ENCODE measurements at places on chromosomes 3 and 15.

GRCh38 chr3:102449341-102449740, 14.5 kb downstream of the ZPLD1 start:
- DNase-seq: no peak

DNA sequence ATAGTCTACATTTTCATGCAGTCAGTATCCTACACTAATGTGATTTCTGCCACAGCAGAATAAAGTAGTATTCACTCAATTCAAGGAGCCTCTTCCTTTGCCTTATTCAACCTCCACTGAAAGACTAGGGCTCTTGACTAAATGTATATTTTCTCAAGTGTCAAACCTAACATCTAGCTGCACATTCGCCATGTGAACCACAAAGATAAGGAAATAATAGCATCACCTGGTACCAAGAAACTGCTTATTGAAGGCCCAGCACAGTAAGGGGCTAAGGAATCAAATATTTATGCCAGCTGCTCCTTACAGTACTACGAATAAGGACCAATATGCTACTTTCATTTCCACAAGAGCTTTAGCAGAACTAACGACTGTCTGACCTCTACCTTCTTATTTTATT, 1.3 kb downstream of the SRP14 start:
- no peak for DNase-seq

DNA sequence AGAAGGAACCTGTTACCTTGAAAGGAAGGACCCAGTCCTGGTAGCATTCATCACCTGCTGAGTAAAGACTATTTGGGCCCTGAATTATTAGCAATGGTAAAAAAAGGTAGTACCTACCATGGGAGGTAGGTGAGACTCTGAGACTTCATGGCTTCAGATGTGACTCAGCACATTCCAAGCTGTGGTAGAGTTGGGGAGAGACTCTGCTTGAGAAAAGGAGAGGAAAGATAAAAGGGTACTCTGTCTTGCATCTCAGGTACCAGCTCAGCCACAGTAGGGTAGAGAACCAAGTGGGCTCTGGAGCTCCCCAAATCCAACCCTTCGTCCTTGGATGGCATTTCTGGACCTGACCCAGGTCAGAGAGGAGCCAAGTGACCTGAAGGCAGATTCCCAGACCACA, 430.4 kb downstream of the TBL1XR1 start:
- DNase-seq: no peak

DNA sequence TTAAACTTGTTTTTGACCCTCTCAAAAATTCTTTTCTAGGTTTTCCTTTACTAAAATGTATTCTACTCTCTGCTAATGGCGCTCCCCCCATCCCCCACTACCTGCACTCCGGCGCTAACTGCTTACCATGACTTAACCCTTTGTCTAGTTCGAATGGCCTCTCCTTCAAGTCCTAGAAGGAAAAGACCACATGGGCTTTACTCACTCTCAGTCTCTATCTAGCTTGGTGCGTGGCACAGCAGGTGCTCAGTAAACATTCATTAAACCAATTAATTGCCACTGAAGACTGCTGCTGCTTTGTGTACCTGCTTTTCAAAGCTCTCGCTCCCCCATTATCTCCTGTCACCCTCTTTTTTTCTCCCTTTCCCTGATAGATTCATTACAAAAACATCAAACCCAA, 457.7 kb upstream of the THRB start:
- DNase-seq: no peak

- DNase-seq: no peak
These were observed 92.3 kb downstream of the ZNF621 start for GRCh38 chr3:40617084-40617483.

DNA sequence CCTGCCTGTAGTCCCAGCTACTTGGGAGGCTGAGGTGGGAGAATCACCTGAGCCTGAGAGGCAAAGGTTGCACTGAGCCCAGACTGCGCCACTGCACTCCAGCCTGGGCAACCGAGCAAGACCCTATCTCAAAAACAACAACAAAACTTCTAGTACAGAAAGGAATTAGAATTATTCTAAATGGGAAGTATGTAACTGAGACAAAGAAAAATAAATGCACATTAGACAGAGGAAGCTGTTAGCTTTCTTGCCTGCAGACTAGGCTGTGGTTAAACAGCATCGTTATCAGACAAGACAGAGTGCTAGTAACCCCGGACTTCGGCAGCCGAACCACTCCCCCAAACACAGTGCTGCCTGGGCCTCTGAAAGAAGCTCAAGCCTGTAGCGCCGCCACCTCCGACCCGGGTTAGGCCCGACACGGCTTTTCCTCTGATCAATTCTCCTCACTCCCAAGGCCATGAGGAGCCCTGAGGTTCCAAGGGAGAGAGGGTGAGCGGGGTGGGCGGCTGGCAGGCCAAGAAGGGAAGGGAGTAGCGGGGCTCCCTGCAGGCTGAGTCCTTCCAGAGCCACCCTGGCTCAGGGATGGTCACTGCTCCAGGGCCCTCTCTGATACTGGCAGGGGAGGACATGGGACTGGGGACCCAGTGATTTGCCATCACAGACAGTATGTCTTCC, 44.8 kb upstream of the MUC4 start:
- DNase-seq: no peak

- DNase-seq: no peak
These were observed 219.9 kb downstream of the TCF12 start for GRCh38 chr15:57138349-57138788.

Data from coronary artery (tissue), 2 donors.